CD4-positive, alpha-beta T cell (primary cell): ENCODE measurements at places on chromosomes 11 and 22.

GRCh38 chr22:23130697-23131096, 11.1 kb downstream of the RSPH14 start:
- DNase-seq = no peak

DNA sequence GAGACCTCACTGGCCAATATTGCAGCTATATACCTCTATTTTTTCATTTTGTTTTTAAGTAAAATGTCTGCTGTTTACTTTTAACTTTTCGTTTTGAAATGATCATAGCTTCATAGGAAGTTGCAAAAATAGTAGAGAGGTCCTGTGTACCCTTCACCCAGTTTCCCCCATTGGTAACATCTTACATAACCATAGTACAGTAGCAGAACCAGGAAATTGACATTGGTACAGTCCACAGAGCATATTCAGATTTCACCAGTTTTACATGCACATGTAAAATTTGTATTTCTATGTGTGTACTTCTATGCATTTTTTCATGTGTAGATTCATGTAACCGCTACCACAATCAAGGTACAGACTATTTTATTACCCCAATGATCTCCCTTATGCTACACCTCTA, 3.8 kb downstream of the AMOTL1 start:
- no peak for DNase-seq

- DNase-seq = no peak
Measured at GRCh38 chr11:37642296-37642695, 1044.3 kb upstream of the RAG2 start.

DNA sequence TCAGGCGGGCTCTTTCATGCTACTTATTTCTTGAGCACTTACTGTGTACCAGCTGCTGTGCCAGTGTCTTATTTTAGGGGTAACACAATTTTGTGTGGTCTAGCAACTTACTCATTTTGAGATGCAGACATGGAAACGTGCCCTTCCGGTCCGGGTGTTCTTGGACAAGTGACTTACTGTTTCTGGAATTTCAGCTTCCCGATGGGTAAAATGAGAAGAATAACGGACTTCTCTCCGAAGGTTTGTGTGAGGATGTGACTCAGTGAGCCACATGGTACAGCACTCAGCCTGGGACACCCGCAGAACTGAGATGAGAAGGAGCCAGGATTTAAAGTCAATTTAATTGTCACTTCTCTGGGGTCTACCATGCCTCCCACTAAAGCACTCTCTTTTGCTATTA, 114.5 kb upstream of the SYT13 start:
- DNase-seq = no peak

DNA sequence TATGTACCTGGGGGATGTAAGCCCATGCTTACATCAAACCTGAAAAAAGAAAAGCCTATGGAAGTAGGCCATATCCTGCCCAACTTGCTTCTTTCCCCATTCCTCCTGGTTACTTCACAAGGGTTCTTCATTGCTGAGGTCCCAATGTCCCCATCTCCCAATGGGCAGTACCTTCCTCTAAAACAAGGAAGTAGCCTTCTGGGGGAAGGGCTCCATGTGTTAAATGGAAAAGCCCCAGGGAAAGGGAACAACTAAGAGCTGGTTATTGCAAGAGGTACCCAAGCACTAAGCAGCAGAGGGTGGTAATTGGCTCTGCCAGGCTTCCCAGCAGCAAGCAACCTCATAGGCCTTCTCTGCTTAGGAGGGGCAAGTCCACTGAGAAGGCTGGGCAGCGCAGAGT, 11.3 kb downstream of the TMEM216 start:
- no peak for DNase-seq
